T-helper 17 cell (primary cell): ENCODE measurements at places on chromosomes 16 and 17. TPM values are rescaled to one million over a fixed set of nuclear protein-coding genes. Genes with fewer than 3 reads are reported as not detected.

DNA sequence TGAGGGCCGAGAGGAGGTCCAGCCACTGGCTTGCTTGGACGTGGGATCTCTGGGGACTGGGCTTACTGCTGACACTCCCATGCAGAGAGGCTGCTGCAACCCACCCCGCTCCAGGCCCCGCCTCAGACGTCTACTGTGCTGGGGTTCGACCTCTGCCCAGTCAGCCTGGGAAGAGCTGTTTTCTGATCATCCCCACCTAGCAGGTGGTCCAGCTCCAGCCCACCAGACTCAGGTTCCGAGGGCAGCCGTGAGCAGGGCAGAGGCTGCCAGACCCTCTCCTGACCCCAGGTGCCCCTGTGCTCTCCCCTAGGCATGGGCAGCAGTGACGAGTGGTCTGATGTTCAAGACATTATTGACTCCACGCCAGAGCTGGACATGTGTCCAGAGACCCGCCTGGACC is 23.4 kb downstream of the NME3 start:
- DNase-seq = no peak

GRCh38 chr16:77868052-77868451 is 79.7 kb downstream of the VAT1L start:
- no peak for DNase-seq

Gene SMTNL2
- not detected for total RNA-seq

DNA sequence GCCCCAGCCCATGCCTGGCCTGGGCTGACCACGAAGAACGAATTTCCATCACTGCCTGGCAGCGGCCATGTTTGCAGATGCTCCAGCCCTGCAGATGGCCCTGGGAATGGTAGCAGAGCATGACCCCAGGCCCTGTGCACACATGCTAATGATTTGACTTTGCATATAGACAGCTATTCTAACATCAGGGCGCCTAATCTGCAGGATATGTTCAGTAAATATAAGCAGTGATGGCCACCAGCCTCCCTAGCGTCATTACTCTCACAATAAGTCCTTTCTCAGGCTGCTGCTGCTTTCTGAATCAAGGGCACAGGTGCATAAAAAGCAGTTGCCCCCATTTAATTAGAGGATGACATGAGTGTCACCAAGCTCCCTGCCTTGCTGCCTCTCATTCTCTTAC is 24.2 kb downstream of the DNAH9 start:
- DNase-seq = no peak

GRCh38 chr16:22266546-22266945 is 30.7 kb upstream of the POLR3E start:
- DNase-seq = no peak

Gene RND2
- total RNA-seq = 1.1 TPM

DNA sequence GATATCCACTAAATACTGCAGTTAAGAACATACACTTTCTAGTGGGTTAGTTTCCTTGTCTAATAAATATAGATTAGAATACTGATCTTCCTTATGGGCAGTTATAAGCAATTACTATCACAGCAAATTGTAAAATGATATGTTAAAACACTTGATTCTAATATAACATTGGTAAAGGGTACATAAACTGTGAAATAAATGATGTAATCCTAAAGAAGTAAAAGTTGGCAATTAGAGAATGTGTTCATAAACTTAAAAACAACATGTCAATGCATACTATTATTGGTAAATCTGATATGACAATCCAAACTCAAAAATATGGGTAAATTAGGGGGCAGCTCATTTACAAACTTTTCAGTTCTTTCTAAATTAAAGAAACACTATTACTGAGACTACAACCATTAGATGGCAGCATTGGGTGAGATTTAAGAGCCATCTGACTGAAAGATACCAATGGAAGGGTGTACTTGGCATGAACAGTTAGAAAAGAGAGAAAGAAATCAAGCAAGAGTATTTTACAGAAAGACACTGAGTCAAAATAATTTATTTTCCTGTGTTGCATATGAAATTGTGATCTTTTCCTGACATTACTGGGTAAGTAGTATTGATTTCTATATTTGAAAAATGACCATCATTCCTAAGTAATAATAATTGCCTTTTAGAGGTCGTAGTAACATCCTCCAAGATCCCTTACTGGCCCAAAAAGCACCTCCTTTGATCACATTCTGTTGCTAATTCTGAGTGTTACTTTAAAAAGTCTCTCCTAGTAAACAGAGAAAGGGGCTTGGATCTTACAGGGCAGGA is 119.6 kb downstream of the SPAG9 start:
- no peak for DNase-seq

DNA sequence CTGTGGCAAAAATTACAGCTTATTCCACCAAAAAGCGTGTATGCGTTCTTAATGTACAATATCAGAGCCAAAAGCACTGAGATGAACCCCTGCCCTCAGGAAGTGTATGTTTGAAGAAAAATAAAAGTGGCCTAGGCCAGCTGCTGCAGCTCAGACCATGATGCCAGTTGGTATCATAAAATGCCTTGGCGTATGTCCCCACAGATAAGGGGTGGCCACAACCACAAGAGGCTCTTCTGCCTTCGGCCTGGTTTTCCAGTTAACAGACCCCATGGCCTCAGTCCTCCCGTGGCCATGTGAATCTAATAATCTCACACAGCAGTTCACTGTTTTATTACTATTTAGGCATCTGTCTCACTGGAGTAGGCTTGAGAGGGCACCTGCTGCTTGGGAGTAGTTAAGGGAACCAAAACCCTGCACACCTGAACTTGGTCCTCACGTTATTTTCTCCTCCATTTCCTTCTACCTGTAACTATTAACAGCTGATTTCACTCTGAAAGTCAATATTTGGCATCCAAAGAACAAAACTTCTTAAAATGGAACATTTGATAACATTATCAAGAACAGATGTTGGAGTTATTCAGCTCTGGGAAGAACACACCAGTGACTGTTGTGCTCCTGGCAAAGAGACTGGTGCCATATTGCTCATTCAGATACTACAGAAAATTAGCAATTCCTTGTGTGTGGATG is 34.8 kb upstream of the ERN1 start:
- DNase-seq = no peak

Gene CA10
- 0.15 TPM for total RNA-seq

Gene KCNJ16
- not detected for total RNA-seq

- DNase-seq = peak; percentile 30
Observed at GRCh38 chr16:67150047-67150832, 558 bp downstream of the B3GNT9 start.

GRCh38 chr16:68417711-68418301 is 30.5 kb downstream of the SMPD3 start:
- peak; percentile 32 for DNase-seq

DNA sequence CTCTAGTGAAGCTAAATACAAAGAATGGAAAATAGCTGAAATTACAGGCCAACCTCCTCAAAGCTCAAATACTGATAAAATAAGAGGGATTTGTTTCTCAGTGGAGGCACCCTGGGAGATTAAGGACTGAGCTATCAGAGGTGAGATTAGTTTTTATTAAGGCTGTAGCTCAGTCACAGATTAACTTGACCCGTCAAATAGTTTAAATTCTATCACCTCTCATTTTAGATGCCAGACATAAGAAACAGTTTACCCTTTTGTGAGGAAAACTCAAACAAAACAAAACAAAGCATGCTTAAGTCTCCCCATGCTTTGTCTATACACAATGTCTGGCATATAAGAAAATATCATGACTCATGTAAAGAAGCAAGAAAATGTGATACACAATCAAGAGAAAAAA is 208.3 kb upstream of the PMFBP1 start:
- no peak for DNase-seq

Gene AOC3
- total RNA-seq = 1.0 TPM

GRCh38 chr17:30237296-30238002 is 2.0 kb upstream of the SLC6A4 start:
- DNase-seq = no peak

GRCh38 chr17:34154961-34155730 is 99.9 kb upstream of the CCL2 start:
- DNase-seq = no peak

Gene SCARF1
- total RNA-seq = 2.3 TPM

Gene PARN
- 31.6 TPM for total RNA-seq

DNA sequence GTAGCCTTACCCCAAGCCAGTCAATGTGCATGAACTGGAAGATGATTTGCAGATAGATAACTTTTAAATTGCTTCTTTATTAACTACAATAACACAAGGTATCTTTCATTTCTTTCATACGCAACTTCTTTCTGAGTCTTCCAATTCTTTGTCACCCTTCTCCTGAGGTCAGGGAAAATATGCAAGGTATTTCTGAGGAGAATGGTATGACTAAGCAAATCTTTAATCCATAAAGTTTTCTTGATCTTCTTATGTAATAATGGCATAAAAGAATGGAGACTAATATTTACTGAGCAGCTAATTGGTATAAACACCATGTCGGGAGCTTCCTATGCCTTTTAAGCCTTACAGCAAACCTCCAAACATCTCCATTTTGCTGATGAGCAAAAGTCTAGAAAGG is 438.9 kb downstream of the KCNJ2 start:
- DNase-seq = no peak

DNA sequence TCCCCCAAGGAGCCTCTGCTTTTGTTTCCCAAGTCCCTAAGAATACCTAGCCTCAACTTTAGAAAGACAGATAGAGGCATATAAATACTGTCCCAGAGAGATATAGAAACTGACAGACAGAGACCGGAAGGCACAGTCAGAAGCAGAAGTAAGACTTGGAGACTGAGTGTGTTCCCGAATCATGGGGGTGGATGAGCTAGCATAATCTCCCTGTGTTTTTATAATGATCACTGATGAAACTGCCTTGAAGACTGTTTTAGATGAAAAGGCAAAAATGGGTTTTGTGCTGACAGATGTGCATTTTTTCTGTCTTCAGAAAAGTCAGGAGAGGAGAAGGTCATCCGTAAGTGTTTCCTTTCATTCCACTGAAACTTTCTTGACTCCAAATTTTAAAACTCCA is 8.3 kb upstream of the PSMD3 start:
- no peak for DNase-seq

GRCh38 chr16:27204312-27204915 is 1.1 kb downstream of the KDM8 start:
- no peak for DNase-seq

- no peak for DNase-seq
Observed at GRCh38 chr16:31277659-31278260, 18.0 kb downstream of the ITGAM start.

DNA sequence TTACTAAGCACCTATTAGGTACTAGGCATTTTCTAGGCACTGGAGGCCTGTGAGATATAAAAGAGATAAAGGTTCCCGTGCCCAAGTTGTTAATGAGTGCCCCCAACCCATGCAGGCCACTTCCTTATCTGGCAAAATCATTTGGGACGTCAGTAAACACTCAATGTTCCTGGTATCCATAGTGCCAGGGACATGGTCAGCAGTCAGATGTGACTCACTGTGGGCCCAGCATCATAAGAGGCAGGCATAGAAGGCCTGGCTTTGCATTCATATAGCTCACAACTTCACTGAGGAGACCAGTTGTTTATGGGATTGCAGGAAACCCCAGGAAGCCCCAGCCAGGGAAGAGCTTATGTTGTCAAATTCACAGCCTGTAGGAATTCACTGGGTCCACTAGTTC is 81.1 kb downstream of the MRC2 start:
- DNase-seq = no peak

GRCh38 chr17:32283745-32284201 is 18.1 kb downstream of the RHBDL3 start:
- no peak for DNase-seq

Gene TANGO6
- 21.2 TPM for total RNA-seq

DNA sequence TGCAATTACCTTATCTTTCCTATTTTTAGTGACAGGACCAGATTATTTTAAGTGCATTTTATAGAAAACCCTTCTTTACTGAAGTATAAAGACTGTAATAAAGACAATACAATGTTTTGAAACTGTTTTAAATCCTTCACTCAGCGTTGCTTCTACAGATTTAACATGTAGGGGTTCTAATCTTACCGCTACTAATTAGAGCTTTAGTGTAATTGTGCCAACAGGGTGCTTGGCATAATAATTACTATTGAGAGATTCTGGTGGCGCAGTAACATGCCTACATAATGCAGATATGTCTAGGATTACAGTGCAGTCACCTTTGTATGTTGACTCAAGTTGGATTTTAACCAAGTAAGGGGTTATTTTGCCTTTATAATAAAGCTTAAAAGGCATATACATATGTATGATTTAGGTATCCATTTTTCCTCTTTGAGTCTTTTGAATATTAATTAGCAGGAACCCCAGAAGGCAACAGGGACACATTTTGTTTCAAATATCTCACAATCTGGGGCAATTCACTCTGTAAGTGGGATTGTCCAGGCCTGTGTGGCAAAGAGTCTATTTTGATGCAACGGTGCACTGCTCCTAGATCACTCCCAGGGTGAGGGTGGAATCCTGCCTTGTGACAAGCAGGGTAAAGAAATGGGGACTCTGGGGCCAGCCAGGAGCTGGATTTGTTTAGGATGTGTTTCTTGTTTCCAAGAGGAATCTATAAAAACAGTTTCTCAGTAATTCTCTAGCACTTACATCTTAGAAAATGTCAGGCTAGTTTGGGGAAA is 604.7 kb upstream of the SALL1 start:
- DNase-seq = no peak

Gene KRT33A
- total RNA-seq = not detected

Gene NPIPB4
- 404 TPM for total RNA-seq

Gene CA5A
- not detected for total RNA-seq

DNA sequence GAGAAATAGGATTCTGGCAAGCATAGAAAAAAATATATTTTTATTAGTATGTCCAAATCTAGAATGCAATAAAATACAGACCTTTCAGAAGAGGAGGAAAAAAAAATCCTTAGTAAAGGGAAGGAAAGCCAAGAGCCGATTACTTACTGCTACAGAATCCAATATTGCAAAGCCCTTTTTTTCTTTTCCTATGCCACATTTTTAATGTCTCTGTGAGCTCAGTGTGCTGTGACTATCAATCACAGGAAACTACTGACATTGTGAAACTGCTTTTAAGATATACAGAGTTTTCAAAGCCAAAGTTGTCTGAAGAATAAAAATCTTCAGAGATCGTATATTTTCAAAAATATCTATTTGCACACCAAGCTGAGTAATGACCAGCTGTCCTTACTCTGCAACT is 120.4 kb downstream of the CHD9NB start:
- DNase-seq = no peak

DNA sequence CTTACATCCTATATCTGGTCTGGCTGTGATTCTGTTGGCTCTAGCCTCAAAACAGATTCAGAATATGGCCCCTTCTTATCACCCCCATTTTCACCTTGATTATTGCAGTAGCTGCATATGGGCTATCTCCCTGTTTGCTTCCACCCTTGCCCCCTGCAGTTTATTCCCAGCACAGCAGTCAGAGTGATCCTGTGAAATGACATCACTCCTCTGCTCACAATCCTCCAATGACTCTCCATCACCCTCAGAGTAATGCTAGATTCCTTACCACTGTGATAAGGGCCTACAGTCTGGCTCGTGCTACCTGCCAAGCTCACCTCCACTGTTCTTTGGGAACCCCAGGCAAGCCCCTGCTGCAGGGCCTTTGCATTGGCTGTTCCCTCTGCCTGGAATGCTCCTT is 92.5 kb downstream of the ASIC2 start:
- no peak for DNase-seq

Gene KRT25
- not detected for total RNA-seq

Gene MT2A
- total RNA-seq = 43.4 TPM

GRCh38 chr16:9903-10665 is 43.3 kb downstream of the POLR3K start:
- DNase-seq = no peak

Gene EPX
- total RNA-seq = not detected

GRCh38 chr16:16861546-16861945 is 482.6 kb downstream of the NPIPA7 start:
- peak; percentile 18 for DNase-seq

- DNase-seq = no peak
Observed at GRCh38 chr17:30230596-30231125, 4.8 kb downstream of the SLC6A4 start.

Gene SPATA22
- 0.22 TPM for total RNA-seq

Gene SLC16A13
- total RNA-seq = 3.3 TPM
